ENCODE measurements at places on chromosomes 4 and X.

DNA sequence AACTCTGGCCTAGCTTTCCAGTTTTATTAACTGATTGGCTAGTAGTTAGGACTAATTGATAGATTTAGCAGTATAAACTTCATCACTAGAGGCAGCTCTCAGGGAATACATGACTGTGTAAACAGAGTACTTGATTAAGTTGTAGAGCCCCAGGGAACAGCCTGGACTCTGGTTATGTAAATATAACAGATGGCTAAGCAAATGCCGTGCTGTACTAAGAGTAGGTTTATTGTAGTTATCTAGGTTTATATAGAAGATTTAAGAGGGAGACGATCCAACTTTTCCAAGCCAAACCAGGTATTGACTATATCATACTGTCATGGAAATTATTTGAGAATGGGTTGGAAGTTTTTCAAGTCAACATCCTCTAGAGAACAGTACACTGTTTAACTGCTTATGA, 463.4 kb upstream of the GRID2 start:
- DNase-seq = no peak

GRCh38 chr4:169120624-169121023, 110.6 kb upstream of the CBR4 start:
- DNase-seq = no peak

- DNase-seq = no peak
Measured at GRCh38 chr4:148914734-148915133, 472.5 kb upstream of the NR3C2 start.

DNA sequence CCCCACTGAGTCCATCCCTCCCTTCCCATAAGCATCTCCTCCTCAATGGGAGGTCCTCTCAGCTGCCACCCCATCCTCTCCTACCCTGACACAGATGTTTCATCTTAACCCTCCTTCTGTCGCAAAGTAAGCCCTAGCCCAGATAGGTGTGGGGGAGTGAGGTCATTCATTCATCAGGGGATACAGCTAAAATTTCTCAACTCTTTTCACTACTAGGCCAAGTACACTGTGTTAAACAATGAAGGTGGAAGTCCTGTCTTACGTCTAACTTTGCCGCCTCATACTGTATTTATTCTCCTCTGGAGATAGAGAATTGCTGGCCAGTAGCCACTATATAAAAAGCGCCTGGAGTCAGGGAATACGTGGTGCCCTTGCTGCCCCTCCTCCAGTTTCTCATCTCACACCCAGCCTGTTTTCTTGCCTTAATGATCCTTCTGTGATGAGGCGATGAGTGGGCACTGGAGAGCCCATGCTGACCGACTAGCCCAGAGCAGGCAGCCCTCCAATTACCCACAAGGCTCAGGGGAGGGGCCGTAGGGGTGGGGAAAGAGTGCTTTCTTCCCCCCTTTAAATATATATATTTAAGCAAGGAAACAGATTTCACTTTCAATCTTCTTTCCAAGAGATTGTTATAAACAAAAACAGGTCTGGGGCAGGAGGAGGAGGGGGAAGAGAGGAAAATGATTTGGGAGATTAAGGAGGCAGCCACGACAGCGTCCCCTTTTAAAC, 149.5 kb downstream of the PJA1 start:
- no peak for DNase-seq

DNA sequence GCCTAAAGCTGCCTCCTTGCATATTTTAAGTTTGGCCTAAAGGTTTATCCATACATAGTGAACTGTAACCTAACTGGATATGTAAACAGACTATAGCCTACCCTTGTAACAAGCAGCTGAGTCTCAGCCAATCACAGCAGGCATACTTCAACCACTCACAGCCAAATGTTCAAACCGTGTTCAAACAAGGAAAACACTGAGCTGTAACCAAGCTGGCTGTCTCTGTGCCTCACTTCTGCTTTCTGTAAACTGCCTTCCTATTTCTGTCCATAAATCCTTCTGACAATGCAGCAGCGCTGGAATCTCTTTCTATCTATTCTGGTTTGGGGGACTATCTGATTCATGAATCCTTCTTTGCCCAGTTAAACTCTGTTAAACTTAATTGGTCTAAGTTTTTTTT, 16.4 kb downstream of the DSPP start:
- DNase-seq = no peak

All from amniotic stem cell (primary cell).